Stimulated activated naive B cell treated with anti-CD40 and anti-IgM and Interleukin-4, amounts not matched to agents 10 μg/mL and 1 μg/mL and 100 μg/mL, for 72 hours (primary cell): ENCODE measurements at places on chromosomes 6 and 20.
A peak's percentile ranks its signal among the peaks of the same experiment; 100 is the strongest.

- peak; percentile 21 for DNase-seq
Measured at GRCh38 chr6:105994118-105994590, 92.0 kb upstream of the PRDM1 start.

DNA sequence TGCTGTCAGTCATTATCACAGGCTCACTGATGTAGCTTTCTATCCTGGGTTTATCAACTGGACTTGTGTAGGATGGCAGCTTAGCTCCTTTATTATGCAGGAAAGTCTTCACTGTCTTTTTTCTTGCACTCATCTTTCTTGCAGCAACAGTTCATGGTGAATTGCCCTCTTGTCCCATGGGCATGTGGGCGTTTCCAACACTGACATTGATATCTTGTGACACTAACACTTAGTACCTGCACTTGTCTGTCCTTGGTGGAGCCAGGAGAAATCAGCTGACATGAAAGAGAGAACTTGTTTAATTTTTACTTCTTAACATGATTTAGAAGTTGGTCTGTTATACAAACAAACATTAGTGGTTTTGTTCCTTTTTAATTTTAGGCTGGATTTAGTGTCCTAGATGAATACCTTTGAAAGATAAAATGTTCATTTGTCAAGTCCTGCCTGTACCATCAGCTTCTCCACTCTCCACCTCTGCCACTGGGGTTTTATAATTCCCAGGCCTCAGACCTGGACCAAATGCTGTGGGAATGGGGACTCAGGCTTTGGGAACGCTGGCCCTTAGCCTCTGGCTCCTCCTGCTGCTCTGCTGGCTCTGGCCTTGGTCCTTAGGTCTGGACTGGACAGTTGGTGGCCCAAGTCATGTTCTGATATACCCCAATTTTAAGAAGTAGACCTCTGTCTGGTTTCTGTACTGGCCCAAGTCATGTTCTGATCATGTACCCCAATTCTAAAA lies 161.0 kb upstream of the LAMP5 start:
- no peak for DNase-seq

GRCh38 chr6:48881551-48881950 lies 581.5 kb downstream of the MMUT start:
- no peak for DNase-seq

GRCh38 chr6:8085053-8085511 lies 17.3 kb downstream of the EEF1E1 start:
- no peak for DNase-seq

GRCh38 chr20:21280522-21281016 lies 22.6 kb upstream of the XRN2 start:
- no peak for DNase-seq

GRCh38 chr6:148491638-148492251 lies 149.1 kb downstream of the SASH1 start:
- no peak for DNase-seq

DNA sequence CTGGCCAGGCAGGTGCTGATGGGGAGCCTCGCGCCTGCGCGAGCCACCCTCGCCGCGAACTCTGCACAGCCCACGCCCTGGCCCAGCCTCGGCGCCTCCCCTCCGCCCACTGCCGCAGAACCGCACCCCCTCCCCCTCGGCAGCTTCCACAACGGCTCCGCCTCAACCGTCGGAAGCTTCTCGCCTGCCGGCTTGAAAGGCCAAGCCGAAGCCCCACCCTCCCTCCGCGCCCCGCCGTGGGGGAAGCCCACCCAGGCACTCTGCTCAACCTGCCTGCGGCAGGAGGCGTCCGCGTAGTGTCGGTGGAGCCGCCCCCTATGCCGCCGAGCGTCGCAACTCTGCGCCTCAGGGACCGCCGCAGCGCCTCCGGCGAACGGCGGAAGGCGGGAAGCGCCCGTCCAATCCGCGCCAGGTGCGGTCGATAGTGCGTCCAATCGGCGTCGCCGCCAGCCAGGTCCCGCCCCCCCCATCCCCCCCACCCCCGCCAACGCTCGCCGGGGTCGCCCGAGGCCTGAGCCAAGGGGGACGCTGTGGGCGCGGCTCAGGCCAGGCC lies at the start of gene SYCP2:
SYCP2 (minus strand) TSS at position 342 of the 553 bp plus-strand sequence. CDS start 11,224 bp downstream, outside the sequence.
- no peak for DNase-seq

DNA sequence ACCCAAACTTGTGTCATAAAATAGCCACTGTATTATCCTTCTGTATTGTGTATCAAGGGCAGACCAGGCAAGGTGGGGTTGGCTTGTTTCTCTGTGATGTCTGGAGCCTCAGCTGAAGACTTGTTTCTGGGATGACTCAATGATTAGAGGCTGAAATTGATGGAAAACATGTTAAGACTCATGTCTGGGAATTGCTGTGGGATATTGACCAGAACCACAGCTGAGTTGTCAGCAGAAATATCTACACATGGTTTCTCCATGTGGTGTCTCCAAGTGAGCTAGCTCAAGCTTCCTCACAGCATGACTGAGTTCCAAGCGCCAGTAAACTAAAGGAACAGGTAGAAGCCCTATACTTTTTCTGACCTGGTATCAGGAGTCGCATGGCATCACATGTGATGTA lies 128.5 kb upstream of the SYNDIG1 start:
- no peak for DNase-seq

- no peak for DNase-seq
Measured at GRCh38 chr6:140275725-140276124, 901.3 kb upstream of the CITED2 start.

GRCh38 chr20:48599748-48600469 lies 227.9 kb downstream of the PREX1 start:
- DNase-seq, result no peak

- DNase-seq, result no peak
Measured at GRCh38 chr6:39876826-39877225, 57.4 kb downstream of the MOCS1 start.

DNA sequence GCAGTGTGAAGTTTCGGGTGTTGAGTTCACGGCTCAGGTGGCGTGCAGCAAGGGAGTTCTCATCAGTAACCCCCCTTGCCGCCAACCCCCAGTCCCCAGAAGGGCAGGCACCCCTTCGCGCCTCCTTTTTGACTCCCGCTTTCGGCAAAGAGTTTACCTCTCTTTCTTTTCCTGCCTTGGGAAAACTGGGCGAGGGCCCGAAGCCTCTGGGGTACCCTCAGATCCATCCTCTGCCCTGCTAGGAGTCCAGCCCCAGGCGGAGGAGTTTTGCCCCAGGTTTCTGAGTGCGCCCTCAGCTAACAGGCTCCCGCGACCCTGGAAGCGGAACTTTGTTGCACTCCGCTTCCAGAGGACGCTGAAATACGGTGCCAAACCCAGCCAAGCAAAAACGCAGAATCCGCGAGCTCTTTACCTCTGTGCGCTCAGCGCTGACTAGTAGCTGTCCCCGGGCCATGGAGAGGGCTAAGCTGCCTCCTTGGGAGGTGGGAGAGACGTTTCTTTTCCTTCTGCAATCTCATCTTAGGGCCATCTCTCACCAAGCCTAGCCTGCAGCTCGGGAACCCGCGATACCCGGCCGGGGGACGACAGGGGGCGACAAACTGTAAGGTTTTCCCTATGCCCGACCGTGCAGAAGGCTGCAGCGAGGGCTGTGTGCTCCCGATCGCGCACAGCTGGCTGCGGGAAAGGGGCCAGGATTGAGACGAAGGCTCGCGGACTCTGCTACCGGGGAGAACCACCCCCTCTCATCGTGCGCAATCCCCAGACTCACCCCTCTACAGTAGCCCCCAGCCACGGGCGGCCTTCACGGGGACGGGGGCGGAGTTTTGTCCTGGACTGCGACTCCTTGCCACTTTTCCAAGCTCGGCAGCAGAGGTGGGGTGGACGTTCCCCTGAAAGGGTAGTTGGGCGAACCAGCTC lies 2.7 kb upstream of the PAX1 start:
- DNase-seq, result peak; percentile 24

DNA sequence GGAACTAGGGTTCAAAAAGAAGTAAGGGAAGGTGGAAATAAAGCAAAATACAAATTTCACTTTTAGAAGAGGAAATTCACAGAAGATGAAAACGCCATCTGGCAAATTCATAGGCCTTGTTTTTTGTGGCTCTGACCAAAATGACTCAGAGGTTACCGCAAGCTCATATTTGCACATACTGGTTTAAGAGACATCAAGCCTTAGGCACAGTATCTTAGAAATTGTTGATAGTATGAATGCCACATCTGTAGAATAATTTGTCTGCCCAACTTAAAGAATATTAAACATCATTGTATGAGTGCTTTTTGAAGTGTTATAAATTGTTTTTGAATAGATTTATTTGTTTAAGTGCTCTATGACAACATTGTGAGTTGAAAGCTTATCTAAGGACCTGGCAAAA lies 10.6 kb downstream of the TAAR1 start:
- DNase-seq, result no peak

DNA sequence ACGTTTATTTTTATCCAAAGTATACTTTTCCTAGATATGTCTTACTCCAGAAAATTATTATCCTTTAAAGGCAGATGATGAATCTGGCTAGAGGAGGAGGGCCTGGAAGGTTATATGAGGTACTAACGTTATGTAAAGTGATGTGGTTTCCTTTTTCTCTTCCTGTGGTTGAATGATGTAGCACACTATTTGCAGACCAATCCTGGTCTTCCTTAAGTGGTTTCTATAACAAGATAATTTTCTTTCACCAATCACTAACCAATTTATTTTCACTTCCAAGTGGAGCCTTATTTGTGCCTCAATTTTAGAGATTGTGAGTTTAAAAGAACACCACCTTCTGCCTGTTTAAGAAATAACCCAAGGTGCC lies 154.6 kb upstream of the SOX4 start:
- DNase-seq, result no peak
